ENCODE measurements at places on chromosomes 11 and 22.

DNA sequence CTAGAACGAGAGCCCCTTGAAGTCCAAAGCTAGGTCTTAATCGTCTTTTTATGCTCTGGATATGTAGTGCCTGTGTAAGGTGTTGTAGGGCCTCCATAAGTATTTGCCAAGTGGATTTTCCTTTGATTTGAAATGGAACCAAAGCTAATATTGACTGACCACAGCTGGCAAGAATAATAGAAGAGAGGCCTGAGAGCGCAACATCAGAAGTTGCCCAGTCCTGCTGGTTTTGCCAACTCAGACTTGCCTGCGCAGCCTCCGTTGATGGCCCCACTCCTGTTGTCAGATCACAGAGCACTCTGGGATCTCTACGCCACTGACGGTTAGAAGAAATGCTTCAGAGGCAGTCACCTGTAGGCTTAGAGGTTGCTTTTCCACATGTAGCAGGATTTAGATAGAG, 251.2 kb downstream of the TENM4 start:
- no peak for DNase-seq

- DNase-seq, result no peak
Measured at GRCh38 chr11:66856496-66857233, at the start of gene LRFN4. LRFN4 (plus strand) TSS chr11:66857064; CDS start chr11:66857745, 681 bp downstream.

GRCh38 chr11:76424379-76424778, 20.4 kb upstream of the EMSY start:
- DNase-seq, result no peak

- DNase-seq, result no peak
Measured at GRCh38 chr11:32395127-32395526, 40.2 kb downstream of the WT1 start.

GRCh38 chr11:118427707-118428106, 8.6 kb upstream of the KMT2A start:
- DNase-seq, result no peak

- no peak for DNase-seq
Measured at GRCh38 chr11:36062796-36063365, 119.0 kb downstream of the LDLRAD3 start.

DNA sequence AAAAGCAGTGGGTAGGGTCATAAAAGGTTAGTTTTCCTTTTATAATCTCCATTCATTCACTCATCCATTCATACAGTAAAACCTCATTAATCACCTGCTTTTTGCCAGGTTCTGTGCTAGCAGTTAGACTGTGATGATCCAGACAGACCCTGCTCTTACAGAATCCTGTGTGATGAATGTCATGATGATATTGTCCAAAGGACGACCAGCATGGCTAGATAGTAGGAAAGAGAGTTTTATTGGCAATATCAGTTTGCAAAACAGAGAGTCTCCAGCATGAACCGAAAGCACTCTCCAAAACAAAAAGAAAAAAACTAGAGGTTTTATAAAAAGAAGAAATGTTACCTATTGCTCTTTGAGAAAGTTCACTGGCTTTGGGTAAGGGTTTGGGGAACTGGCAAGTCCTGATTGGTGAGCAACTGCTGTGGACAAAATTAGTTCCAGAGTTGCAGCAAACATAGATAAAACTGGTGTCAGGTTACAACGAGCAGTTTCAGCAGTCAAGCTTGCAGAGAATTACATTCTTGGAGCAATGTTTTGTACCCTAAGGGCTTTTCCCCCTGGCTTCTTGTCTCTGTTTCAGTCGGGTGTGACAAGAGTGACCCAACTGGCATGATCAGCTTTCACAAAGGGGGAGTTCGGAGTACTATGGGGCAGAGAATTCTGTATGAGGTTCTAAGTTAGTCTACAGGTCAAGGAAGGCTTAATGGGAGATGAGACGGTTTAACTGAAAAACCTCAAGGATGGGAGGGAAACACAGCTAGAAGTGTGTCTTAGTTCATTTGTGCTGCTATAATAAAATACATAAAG, 58.3 kb downstream of the HSD17B12 start:
- no peak for DNase-seq

DNA sequence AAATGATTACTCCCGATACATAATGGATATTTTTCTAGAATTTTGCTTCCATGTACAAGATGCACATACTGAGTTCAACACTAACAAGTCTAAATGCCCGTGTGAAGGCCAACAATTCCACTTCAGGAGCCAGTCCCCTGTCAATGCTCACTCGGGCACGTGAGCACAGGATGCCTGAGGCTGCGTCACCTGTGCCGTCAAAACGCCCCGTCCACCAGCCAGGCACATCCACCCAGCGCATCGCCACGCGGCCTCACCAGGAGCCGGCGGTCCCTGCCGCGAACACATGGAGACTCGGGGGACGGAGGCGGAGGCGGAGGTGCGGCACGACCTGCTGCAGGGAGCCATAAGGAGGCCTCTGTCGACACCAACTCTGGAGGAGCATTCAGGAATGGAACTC, 9.8 kb downstream of the TOLLIP start:
- DNase-seq, result no peak

DNA sequence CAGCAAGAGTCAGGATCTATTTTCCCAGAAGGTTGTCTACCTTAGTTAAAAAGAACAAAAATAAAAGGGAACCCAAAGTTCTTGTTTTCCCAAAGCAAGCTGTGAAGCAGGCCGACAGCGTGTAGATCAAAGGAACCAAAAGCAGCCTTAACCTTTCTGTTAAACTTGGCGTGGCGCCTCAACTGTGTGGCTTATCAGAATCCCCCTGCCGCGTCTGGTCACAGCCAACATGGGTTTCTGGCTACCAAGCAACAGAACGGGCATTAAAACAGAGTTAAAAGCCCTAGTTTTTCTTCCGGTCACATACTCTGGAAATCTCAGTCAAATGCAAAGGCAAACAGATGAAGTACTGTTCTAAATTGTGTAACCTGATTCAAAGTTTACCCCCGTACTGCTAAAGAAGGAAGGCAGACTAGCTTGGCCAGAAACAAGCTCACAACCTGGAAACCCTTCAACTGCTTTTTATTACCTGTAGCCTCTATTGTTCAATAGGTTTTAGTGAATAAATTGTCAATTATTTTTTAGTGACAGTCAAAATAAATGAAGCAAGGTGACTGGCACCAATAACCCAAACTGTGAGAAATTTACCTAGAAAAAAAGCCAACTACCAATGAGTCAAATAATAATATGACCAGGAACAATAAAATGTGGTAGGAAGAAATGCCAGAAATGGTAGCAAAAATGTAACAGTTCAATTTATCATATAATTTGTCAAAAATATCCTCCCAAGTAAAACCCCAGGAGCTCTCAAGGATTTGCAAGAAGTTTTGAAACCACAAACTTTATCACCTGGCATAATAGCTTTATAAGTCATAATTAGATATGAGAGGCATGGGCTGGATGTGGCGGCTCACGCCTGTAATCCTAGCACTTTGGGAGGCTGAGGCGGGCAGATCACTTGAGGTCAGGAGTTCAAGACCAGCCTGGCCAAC, 21.4 kb downstream of the CHKA start:
- DNase-seq, result peak; percentile 28

DNA sequence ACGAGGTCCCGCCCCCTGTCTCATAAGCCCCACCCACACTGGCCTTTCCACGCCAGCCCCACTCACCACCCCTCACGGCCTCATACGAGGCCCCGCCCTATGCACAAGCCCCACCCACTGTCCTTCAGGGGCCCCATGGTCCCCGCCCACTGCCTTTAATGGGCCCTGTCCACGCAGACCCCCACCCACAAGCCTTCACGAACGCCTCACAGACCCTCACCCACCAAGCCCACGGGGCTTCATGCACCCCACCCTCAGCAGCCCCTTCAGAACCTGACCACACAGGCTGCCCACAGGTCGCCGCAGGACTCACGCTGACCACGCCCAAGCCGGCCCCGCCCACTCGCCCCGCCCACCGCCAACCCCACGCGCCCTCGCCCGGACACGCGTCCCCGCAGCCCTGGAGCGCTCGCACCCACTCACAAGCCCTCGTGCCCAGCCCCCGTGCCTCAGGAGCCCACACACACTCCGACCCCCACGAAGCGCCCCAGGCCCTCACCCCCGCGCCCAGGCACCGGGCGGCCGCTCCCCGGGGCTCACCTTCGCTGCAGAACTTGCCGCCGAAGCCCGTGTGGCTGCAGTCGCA, 10.5 kb downstream of the NRXN2 start:
- DNase-seq, result no peak

- no peak for DNase-seq
Measured at GRCh38 chr11:28584992-28585391, 476.8 kb downstream of the METTL15 start.

DNA sequence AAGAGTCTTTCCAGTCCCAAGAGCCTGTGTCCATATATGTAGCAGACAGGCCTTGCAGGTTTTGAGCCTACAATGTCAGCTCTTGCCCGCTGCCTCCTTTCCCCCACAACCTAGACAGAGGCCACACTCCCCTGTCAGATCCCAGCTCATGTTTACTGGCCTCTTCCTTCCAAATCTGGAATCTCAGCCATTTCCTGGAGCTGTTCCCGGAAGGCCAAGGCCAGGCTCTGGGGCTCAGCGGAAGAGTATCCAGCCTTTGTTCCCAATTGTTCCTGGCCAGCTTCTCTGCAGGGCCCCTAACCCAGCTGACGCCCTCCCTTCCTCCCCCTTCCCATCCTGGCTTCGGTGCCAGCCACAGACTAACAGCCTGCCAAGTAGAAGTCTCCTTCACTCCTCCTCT, 1.0 kb upstream of the ROBO4 start:
- DNase-seq, result no peak

Data from CD4-positive, alpha-beta T cell treated with Interleukin-1 beta for 1 hour (primary cell).